ENCODE measurements at places on chromosomes 6 and 20. TPM values are rescaled to one million over a fixed set of nuclear protein-coding genes. Genes with fewer than 3 reads are reported as not detected.
A peak's percentile ranks its signal among the peaks of the same experiment; 100 is the strongest.

GRCh38 chr20:31962761-31963160 is 5.2 kb upstream of the XKR7 start:
- H3K27me3 ChIP-seq: peaks cover 8% of the 10 kb centered on the region
- H3K27ac ChIP-seq: no peak overlapping the region
- H3K4me3 ChIP-seq: no peak overlapping the region
- peaks cover 13% of the 10 kb centered on the region for H3K4me1 ChIP-seq

DNA sequence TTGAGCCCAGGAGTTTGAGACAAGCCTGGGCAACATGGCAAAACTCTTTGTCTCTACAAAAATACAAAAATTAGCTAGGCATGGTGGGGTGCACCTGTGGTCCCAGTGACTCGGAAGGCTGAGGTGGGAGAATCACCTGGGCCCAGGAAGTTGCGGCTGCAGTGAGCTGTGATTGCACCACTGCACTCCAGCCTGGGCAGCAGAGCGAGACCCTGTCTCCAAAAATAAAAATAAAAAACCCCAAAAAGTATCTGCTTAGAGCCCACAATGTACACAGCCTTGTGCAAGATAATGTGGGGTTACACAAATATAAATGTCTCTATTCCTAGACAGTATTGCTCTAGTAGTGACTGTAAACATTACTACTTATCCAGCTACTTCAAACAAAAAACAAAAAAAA is 5.9 kb downstream of the ESF1 start:
- H3K27ac ChIP-seq: no peak overlapping the region
- no peak for DNase-seq
- H3K27me3 ChIP-seq: no peaks in the 10 kb centered on the region
- H3K4me3 ChIP-seq: no peak overlapping the region
- H3K36me3 ChIP-seq: peaks cover 63% of the 10 kb centered on the region

DNA sequence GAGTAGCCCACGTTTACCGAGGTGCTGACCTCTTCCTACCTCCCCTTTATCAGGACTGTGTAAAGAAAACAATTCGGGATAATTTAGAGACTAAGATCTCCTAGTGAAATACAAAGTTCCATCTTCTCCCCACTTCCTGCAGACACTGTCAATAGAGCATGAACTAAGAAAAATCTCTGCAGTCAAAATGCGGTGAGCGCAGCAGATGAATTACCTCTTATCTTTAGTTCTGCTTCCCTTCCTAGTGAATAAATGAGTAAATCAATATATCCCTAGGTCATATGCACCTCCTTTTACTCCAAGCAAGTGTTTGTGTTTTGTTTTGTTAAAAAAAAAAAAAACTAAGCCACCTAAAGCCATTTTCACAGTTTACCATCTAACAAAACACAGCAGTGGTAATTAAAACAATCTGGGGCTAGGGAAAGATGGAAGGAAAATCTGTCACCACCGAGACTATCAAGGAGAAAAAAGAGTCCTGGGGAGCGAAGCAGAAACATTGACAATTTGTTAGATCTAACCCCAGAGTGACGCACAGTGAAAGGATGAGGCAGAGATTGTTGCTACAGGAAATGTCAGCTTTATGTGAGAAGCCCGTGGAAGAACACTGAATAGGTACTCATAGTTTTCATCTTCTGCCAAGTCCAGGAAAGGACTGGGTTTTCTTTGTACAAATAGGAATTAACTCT is 159.4 kb upstream of the SPTLC3 start:
- no peak for DNase-seq
- peaks cover 3% of the 10 kb centered on the region for H3K4me1 ChIP-seq
- no peaks in the 10 kb centered on the region for H3K27me3 ChIP-seq
- H3K36me3 ChIP-seq: no peaks in the 10 kb centered on the region
- H3K4me3 ChIP-seq: no peak overlapping the region
- no peak overlapping the region for H3K27ac ChIP-seq

DNA sequence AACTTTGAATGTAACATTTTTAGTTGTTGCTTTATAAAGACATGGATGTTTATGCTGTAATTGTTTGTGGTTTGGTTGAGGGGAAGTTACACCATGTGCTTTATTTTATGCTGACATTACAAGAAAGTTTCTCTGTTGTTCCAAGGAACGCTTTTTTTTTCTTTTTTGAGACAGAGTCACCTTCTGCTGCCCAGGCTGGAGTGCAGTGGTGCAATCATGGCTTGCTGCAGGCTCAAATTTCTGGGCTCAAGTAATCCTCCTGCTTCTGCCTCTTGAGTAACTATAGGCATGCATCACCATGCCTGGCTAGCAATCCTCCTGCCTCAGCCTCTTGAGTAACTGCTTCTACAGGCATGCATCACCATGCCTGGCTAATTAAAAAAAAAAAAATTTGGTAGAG is 21.0 kb upstream of the IFNGR1 start:
- DNase-seq: no peak
- no peak overlapping the region for H3K4me3 ChIP-seq
- H3K27ac ChIP-seq: no peak overlapping the region

DNA sequence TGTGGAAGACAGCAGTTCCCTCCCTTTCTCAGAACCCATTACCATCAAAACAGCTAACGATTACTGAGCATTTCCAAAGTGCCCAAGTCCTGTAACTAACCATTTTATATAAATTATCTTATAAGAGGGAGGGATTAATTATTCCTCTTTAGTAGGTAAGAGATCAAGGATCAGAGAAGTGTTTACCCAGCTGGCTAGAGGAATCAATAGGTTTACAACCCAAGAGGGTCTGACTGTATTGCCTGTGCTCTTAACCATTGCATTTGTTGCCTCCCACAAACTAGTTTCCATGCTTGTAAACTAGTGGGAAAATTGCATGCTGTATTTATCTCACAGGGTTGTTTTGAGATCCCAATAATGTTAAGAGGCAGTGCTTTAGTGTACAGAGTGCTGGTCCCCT is 3.7 kb upstream of the DBNDD2 start:
- peaks cover 11% of the 10 kb centered on the region for H3K4me1 ChIP-seq
- no peak overlapping the region for H3K4me3 ChIP-seq
- DNase-seq: no peak

Gene DLK2
- total RNA-seq: 0.16 TPM

Gene TMEM170B
- total RNA-seq: 8.6 TPM

Gene SFT2D1
- 110 TPM for total RNA-seq

GRCh38 chr20:40851051-40851450 is 162.0 kb upstream of the MAFB start:
- H3K27me3 ChIP-seq: no peaks in the 10 kb centered on the region
- no peak overlapping the region for H3K27ac ChIP-seq
- H3K4me1 ChIP-seq: no peaks in the 10 kb centered on the region
- no peak overlapping the region for H3K4me3 ChIP-seq

Gene PLA2G7
- 2.8 TPM for total RNA-seq

Gene UBE2C
- 198 TPM for total RNA-seq

Gene LY6G6D
- total RNA-seq: not detected

Gene IRF4
- total RNA-seq: 1.3 TPM

DNA sequence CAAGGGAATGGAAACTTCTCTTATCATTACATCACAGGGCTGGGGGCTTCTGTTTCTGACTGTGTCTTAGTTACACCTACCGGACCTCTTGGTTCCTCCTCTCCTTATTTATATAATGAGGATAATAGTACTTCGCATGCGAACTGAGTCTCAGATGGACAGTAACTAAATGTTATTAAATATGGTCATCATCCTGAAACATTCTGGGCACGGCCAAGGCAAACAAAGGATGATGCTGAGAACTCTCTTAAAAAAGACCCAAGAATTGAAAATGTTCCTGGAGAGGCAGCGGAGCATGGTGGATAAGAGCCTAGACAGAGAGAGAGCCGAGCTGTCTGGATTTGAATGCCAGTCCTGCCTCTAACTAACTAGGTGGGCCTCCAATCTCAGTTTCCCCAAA is 119.8 kb upstream of the SASH1 start:
- no peaks in the 10 kb centered on the region for H3K27me3 ChIP-seq
- peaks cover 29% of the 10 kb centered on the region for H3K4me1 ChIP-seq
- H3K36me3 ChIP-seq: no peaks in the 10 kb centered on the region

DNA sequence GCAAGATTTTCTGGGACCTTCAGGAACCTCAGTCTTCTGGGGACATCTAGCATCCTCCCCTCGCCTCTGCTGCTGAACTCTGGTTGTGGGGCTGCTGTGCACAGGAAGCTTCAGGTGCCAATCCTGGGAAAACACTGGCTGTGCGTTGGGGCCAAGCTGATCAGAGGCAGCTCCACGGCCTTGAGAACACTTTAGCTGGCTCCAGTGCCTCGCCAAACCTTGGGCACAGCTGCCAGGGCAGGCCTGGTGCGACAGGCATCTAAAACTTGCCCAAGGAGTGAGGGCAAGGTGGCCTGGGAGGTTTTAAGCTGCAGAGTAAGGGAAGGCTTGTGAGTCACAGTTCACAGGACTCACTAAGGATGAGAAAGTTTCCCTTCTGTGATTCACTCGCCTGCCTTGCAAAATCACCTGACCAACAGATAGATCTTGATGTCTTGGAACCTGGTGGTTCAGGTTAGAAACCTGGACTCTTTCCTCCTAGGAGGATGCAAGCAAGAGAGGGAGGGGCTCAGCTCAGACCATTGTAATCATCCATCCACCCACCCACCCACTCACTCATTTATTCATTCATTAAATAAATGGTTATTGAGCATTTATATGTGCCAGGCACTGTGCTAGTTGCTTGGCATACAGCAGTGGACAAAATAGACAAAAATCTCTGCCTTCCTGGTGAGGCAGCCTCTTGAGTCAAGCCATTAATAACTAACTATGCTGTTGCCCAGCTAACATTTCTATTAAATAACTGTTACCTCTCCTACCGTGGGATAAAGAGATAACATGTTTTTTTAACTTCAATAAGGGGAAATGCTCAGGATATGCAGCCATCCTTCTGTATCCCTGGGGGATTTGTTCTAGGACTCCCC is 2.5 kb upstream of the SPATS1 start:
- peaks cover 23% of the 10 kb centered on the region for H3K27me3 ChIP-seq
- no peak for DNase-seq
- no peak overlapping the region for H3K27ac ChIP-seq
- peaks cover 18% of the 10 kb centered on the region for H3K4me1 ChIP-seq
- no peak overlapping the region for H3K4me3 ChIP-seq

Gene SLC22A7
- total RNA-seq: not detected

- H3K36me3 ChIP-seq: no peaks in the 10 kb centered on the region
- no peak overlapping the region for H3K4me3 ChIP-seq
- no peak for DNase-seq
Measured at GRCh38 chr6:42572523-42572922, 8.7 kb downstream of the UBR2 start.

DNA sequence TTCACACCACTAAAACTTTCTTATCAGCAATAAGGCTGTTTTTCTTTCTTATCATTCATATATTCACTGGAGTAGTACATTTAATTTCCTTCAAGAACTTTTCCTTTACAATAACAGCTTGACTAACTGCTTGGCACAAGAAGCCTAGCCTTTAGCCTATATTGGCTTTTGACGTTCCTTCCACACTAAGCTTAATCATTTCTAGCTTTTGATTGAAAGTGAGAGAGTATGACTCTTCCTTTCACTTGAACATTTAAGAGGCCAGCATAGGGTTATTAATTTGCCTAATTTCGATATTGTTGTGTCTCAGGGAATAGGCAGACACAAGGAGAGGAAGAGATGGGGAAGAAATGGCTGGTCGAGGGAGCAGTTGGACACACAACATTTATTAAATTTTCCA is 23.6 kb downstream of the THEMIS start:
- H3K27me3 ChIP-seq: no peaks in the 10 kb centered on the region
- H3K27ac ChIP-seq: no peak overlapping the region
- peaks cover 12% of the 10 kb centered on the region for H3K4me1 ChIP-seq
- no peak overlapping the region for H3K4me3 ChIP-seq
- H3K36me3 ChIP-seq: no peaks in the 10 kb centered on the region

- H3K27me3 ChIP-seq: no peaks in the 10 kb centered on the region
- DNase-seq: no peak
Measured at GRCh38 chr6:135115834-135116233, 61.2 kb upstream of the HBS1L start.

GRCh38 chr20:23510000-23510590 is 19.2 kb downstream of the CST8 start:
- no peak overlapping the region for H3K4me3 ChIP-seq
- H3K27me3 ChIP-seq: no peaks in the 10 kb centered on the region
- H3K36me3 ChIP-seq: no peaks in the 10 kb centered on the region
- no peak overlapping the region for H3K27ac ChIP-seq
- no peak for DNase-seq
- peaks cover 15% of the 10 kb centered on the region for H3K4me1 ChIP-seq

Gene EPB41L1
- 33.1 TPM for total RNA-seq

GRCh38 chr6:2187826-2188225 is 57.6 kb downstream of the GMDS start:
- no peak overlapping the region for H3K4me3 ChIP-seq
- H3K27me3 ChIP-seq: no peaks in the 10 kb centered on the region
- H3K27ac ChIP-seq: no peak overlapping the region

- no peak for DNase-seq
- no peaks in the 10 kb centered on the region for H3K36me3 ChIP-seq
- no peaks in the 10 kb centered on the region for H3K27me3 ChIP-seq
- H3K4me3 ChIP-seq: no peak overlapping the region
- no peaks in the 10 kb centered on the region for H3K4me1 ChIP-seq
- H3K27ac ChIP-seq: no peak overlapping the region
Measured at GRCh38 chr6:89605861-89606260, 32.7 kb downstream of the LYRM2 start.

DNA sequence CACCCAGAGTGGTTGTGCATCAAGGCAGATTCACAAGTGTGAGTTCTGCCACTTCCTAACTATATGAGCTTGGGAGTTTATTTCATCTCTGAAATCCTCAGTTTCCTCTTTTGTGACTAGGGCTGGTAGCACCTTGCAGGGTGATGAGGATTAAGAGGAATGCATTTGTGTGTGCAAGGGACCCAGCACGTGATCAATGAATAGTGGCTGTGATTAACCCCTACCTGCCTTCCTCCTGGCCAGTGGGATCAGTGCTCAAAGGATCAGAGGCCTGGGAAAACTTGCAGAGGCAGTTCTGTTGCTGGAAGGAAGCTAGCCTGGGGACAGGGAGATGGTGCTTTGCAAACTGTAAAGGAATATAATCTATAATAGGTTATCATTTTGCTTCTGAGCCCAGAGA is 7.3 kb downstream of the SDC4 start:
- no peaks in the 10 kb centered on the region for H3K36me3 ChIP-seq
- H3K4me3 ChIP-seq: peak overlapping the region; percentile 46
- peak overlapping the region; percentile 96 for H3K27ac ChIP-seq
- peaks cover 78% of the 10 kb centered on the region for H3K4me1 ChIP-seq
- peak; percentile 54 for DNase-seq

Gene UBD
- total RNA-seq: not detected

- no peaks in the 10 kb centered on the region for H3K36me3 ChIP-seq
- no peak overlapping the region for H3K27ac ChIP-seq
- no peaks in the 10 kb centered on the region for H3K27me3 ChIP-seq
- no peak overlapping the region for H3K4me3 ChIP-seq
Measured at GRCh38 chr6:434051-434705, 42.6 kb downstream of the IRF4 start.

- H3K36me3 ChIP-seq: no peaks in the 10 kb centered on the region
- DNase-seq: no peak
- no peak overlapping the region for H3K27ac ChIP-seq
- no peaks in the 10 kb centered on the region for H3K27me3 ChIP-seq
Measured at GRCh38 chr6:47195011-47195650, 114.6 kb downstream of the TNFRSF21 start.

GRCh38 chr6:10962673-10963072 is 75.8 kb downstream of the SYCP2L start:
- no peak overlapping the region for H3K4me3 ChIP-seq
- H3K4me1 ChIP-seq: 0 out of 2 replicates have a peak, but pooled peaks cover 12% of the 10 kb centered on the region

Gene PPIL6
- 1.5 TPM for total RNA-seq
